ENCODE measurements at places on chromosomes 4 and X.

- DNase-seq = no peak
These were observed 37.6 kb upstream of the HPGD start for GRCh38 chr4:174559894-174560293.

DNA sequence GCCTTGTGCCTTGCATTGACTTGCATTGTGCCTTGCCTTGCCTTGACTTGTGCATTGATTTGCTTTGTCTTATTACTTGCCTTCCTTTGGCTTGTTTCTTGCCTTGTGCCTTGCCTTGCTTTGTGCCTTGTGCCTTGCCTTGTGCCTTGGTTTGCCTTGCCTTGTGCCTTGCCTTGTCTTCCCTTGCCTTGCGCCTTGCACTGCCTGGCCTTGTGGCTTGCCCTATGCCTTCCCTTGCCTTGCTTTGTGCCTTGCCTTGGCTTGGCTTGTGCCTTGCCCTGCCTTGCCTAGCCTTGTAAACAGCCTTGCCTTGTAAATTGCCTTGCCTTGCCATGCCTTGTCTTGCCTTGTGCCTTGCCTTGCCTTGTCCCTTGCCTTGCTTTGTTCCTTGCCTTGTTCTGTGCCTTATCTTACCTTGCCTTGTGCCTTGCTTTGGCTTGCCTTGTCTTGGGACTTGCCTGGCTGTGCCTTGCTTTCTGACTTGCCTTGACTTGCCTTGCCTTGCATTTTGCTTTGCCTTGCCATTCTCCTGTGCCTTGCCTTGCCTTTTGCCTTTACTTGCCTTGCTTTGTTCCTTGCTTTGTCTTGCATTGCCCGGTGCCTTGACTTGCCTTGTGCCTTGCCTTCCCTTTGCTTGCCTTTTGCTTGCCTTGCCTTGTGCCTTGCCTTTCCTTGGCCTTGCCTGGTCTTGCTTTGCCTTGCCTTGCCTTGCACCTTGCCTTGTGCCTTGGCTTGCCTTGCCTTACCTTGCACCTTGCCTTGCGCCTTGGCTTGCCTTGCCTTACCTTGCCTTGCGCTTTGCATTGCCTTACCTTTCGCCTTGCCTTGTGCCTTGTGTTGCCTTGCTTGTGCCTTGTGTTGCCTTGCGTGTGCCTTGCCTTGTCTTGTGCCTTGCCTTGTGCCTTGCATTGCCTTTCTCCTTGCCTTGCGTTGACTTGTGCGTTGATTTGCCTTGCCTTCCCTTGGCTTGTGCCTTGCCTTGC lies 97.5 kb downstream of the TAB3 start:
- no peak for DNase-seq

GRCh38 chr4:40251366-40251765 lies 54.5 kb downstream of the RHOH start:
- DNase-seq = no peak

DNA sequence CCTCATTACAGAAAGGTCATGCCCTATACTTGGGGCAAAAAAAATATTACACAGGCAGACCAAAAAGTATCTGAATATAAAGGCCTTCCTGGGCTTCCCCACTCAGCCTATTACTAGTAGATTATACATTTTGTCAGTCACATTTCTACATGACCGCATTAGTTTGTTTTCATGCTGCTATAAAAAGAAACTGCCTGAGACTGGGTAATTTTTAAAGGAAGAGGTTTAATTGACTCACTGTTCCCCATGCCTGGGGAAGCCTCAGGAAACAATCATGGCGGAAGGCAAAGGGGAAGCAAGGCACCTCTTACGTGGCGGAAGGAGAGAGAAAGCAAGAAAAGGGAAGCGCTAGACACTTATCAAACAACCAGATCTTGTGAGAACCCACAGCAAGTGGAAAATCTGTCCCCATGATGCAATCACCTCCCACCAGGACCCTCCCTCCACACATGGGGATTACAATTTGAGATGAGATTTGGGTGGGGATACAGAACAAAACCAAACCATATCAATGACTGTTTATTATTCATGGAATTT lies 1312.0 kb downstream of the PCDH7 start:
- no peak for DNase-seq

DNA sequence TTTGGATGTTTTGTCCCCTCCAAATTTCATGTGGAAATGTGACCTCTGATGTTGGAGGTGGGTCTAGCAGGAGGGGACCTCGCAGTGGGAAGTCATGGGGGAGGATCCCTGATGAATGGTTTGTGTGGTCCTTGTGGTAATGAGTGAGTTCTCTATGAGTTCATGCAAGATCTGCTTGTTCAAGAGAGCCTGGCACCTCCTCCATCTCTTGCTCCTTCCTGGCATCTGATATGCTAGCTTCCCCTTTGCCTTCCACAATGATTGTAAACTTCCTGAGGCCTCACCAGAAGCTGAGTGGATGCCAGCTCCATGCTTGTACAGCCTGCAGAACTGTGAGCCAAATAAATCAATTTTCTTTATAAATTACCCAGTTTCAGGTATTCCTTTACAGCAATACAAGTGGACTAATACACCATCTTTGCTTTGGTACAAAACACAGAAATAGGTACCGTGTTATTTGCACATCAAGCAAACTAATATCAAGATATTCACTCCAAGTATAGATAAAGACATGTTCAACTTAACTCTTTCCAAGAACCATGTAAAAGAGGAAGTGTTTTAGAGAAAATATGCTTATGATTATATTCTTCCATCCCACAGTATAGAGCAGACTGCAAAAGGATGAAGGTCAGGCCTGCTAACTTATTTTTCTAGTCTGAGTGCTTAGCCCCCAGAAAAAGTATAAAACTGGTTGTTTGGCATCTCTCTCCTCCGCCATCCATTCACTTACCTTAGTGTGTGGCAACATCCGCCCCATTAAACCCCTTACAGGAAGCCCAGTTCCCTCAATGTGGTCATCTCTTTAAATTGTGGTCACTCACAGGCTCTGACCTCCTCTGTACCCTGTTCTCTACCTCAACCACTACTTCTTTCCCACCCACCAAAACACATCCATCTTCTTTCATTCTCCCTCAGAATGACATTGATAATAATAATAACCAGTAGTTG lies 6.7 kb downstream of the ARAP2 start:
- no peak for DNase-seq

DNA sequence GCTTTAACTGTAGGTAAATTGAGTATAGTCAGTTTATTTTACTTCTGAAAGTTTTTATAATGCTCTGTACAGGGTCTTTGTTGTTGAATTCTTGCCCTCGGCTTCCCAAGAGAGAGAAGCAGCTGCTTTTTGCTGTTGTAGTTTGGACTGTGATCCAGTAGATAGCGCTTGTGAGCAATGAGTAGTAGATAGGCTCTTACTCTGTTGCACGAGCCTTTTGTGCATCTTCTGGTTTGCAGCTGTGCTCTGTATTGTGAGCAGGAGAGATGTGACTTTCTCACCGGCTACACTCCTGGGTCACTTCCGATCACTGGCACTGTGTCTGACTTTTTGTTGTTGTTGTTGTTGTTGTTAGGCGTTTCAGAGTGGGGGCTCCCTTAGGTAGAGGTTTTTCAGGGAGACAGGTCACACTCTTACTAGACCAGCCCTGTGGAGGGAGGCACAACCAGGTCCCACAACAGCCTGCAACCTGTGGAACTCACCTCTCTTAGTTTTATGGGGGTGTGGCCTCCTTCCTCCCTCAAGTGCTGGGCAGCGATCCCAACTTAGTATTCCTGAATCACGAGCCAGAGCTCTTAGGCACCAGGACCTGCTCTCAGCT lies 822.1 kb upstream of the GALNTL6 start:
- DNase-seq = peak; percentile 41

GRCh38 chr4:147923854-147924253 lies 192.0 kb downstream of the ARHGAP10 start:
- DNase-seq = no peak

DNA sequence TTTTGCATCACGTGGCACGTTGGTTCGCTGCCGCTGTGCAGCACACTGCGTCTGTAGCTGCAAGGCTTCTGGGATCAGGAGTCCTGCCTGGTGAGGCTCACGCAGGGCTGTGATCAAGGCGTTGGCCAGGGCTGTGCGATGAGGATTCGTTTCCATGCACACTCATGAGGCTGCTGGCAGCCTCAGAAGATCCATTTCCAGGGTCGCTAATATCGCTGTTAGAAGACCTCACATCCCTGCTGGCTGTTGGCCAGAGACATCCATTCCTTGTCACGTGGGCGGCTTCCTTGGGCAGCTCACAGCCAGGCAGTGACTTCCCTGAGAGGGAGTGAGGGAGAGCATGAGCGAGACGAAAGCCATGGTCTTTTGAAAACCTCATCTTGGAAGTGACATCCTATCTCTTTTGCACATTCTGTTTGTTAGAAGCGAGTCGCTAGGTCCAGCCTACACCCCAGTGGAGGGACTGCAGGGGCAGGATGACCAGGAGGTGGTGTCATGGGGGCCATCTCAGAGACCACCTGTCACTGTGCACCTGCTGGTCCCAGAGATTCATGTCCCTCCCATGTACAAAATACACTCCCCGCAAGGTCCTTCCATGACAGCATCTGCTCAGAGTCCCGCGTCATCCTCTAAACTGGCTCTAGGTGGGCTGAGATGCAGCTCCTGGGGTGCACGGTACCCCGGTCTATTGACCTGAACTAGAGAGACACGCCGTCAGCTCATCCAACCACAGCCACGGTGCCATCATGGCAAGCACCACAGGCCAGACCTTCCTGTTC lies 12.2 kb downstream of the RGS12 start:
- no peak for DNase-seq

GRCh38 chr4:165384186-165384585 lies 5.4 kb downstream of the CPE start:
- no peak for DNase-seq

- DNase-seq = peak; percentile 12
These were observed 1718.8 kb upstream of the PCDH10 start for GRCh38 chr4:131430302-131430701.

DNA sequence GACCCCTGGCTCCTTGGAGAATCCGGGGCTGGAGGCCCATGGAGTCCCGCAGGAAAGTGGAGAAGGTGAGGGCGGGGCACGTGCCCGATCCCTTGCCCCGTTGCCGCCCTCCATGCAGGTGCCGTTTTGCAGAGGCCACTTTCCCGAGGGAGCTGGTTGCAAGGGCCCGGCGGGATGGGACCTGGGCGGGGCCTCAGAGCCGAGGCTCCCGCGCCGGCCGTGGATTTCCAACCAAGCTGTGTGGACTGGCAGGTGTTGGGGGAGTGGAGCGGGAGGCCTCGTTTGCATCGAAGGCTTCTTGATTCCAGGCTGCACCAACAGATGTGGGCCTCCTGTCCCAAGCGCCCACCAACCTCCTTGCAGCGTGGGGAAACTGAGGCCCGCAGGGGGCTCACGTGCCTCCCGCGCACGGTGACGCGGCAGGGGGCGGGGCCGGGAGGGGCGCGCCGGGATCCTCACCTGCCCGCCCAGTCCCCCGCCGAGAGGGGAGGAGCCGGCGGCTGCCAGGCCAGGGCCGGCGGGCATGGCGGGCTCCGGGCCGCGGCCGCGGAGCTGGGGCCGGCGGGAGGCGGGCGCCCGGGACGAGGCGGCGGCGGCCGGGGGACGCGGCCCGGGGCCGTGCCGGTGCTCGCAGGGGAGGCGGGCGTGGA lies 24.9 kb downstream of the SH3BP2 start:
- DNase-seq = no peak

- no peak for DNase-seq
These were observed 212.4 kb upstream of the PACRGL start for GRCh38 chr4:20487852-20488251.

DNA sequence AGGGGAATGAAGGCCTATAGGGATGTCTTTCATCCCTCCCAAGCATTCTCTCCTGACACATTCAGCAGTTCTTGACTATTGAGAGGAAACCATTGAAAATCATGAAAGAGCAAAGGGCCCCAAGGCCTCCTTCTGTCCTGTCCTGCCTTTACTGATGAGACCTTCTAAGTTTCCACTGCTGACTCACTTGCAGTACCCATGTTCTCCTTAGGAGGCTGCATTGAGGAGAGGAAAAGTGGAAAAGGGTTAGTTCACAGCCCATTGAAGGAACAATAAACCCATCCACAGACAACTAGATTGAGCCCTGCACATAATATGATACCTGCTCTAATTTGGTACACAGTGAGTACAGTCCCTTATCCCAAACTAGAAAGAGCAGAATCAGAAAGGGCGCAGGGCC lies 115.1 kb upstream of the PNPLA4 start:
- no peak for DNase-seq

- DNase-seq = no peak
These were observed 76.1 kb downstream of the FBXO8 start for GRCh38 chr4:174207367-174207766.

DNA sequence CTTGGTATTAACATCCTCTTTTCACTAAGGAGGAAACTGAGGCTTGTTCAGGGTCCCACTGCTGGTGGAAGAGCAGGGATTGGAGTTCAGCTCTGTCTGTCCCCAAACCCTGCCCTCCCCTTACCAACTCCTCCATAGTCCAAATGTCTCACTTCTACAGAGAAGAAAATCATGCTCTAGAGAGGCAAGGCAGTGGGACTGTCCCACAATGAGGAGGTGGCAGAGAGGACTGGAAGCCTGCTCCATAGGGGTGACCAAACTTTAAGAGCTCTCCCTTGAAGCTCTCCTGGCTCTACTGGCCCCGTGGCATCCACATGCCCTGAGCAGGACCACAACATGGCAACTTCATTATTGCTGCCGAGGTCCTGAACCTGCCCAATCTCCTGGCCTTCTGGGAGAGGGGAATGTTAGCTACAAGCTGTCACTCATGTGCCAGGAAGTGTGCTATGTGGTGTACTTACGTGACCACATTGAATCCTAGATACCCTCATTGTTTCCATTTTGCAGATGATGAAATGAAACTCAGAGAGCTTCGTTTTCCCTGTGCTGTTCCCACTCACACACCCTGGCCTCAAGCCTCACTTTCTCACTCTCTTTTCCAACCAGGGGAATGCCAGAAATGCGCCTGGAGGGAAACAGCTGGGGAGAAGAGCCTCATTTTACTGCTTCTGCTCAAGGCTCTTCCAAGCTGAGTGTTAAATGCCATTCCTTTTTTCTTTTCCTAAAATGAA lies 71.5 kb downstream of the ANAPC4 start:
- no peak for DNase-seq

All from Jurkat, Clone E6-1 (cell line).